Skin of body (tissue), 3 donors: ENCODE measurements at places on chromosomes 5 and 9. TPM values are rescaled to one million over a fixed set of nuclear protein-coding genes. Genes with fewer than 3 reads are reported as not detected.

- no peak for DNase-seq
Observed at GRCh38 chr5:67515020-67515689, 318.6 kb upstream of the CD180 start.

GRCh38 chr5:56664025-56664424 lies 151.3 kb upstream of the MAP3K1 start:
- no peak for DNase-seq

GRCh38 chr5:16245249-16245648 lies 65.7 kb upstream of the MARCHF11 start:
- no peak for DNase-seq

- no peak for DNase-seq
Observed at GRCh38 chr9:89008055-89008743, 16.9 kb downstream of the S1PR3 start.

Gene IRX4
- total RNA-seq: 6.0 TPM

DNA sequence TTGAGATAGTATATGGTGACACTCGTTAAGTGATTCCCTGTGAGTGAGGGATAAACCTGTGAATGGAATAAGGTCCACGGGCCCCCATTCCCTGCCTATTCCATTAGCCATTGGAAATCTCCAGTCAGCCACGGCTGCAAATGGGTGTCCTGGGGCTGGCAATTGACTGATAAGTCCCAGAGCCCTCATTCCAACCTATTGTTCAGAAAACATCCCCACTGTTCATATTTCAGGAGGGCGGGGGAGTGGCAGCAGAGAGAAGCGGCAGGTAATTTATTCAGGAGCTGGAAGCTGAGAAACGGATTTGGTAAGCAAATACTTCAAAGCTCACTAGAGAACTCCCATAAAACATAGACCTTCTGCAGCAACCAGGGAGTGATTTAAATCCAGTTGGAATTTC lies 42.0 kb downstream of the TMEM174 start:
- no peak for DNase-seq

DNA sequence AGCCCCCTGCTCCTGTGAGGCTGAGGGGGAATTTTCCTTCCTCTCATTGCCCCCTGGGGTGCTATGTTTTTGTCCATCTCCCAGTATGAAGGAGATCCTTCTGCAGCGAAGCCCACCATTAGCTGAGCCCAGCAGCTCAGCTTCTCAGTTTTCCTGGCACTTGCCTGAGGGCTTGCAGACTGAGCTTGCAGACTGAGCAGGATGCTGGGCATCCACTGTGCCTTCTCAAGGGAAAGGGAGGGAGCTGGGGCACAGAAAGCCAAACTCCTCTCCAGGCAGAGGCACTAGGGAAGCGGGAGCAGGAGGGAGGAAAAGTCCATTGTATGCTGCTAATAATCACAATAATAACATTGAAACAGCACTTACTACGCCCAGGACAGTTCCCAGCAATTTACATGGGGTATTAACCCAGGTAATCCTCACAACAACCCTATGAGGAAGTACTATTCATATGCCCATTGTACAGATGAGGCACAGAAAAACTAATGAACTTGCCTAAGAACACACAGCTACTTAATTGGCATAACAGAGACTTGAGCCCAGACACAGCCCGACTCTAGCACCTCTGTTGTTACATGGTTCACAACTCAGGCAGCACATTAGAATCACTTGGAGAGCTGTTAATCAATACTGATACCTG lies 86.9 kb upstream of the SSBP2 start:
- DNase-seq: no peak

DNA sequence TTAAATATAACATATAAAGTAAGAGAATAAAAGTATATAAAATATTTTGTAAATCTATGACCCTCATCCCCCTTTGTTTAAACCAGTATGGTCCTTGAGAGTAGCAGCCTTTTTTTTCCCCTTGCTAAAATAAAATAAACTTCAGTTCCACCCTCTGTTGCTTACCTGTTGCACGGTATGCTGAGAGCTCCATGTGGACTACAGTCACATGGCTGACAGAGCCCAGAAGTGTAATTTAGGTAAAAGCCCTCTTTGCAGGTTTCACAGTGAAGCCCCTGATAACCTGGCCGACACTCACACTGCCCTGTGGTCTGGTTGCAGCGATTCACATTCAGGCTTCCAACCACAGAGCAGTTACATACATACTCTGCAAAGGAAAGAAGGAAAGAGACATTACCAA lies 55.1 kb downstream of the MEGF9 start:
- DNase-seq: no peak

DNA sequence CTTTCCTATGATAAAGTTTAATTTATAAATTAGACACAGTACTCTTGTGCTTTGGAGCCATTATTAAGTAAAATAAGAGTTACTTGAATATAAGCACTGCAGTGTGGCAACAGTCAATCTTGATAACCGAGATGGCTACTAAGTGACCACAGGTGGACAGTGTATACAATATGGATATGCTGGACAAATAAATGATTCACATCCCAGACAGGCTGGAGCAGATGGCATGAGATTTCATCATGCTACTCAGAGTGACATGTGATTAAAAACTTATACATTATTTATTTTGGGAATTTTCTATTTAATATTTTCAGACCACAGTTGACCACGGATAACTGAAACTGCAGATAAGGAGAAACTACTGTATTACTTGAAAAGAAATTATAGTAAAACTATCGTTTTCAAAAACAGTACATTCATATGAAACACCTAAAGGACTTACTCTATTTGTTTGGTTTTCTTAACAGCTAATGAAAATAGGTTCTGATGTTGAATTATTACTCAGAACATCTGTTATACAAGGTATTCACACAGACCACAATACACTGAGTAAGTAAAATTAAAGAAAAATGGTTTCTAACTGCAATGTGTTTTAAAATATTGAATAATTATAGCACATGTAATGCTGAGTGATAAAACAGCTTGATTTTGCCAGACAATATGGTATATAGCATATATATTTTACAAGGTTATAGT lies 16.0 kb downstream of the LYRM7 start:
- no peak for DNase-seq

DNA sequence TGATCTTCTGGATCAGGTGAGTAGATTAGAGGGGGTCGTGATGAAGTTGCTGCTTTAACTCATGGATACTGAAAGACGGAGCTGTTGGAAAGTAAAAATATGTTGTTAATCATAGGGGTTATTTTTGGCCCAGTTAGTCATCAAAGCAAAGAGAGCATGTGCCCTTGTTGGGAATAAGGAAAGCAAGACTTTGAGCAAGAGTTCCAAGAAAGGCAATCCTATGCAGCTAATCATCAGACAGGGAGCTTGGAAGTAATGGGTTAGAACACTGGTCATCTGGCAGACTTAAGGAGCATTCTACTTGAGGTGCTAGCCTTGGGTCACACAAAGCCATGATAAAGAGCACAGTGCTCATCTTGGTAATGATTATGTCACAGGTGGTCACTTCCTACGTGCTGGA lies 18.3 kb downstream of the ASPN start:
- DNase-seq: no peak

- no peak for DNase-seq
Observed at GRCh38 chr9:37210737-37211523, 90.6 kb downstream of the ZCCHC7 start.

DNA sequence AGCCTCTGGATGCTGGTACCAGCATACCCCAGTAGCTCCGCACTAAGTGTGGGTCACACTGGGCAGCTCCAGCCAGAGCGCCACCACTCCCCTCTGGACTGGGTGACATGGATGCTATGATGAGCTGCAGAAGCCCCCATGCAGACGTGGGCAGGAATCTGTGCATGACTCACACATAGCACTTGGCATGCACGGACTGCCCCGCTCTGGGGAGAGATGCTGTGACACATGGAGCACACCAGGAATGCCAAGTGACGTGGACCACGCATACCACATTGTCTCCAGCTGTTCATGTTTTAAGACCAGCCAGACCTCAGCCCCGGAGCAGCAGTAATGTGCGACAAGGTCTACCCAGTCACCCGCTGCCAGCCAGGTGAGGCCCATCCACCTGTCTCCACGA lies 64.1 kb downstream of the SEMA4D start:
- DNase-seq: peak; percentile 37

Gene PCDH1
- total RNA-seq: 21.3 TPM

Gene GLDC
- 1.3 TPM for total RNA-seq

- DNase-seq: no peak
Observed at GRCh38 chr5:89080467-89081116, 197.6 kb upstream of the MEF2C start.

DNA sequence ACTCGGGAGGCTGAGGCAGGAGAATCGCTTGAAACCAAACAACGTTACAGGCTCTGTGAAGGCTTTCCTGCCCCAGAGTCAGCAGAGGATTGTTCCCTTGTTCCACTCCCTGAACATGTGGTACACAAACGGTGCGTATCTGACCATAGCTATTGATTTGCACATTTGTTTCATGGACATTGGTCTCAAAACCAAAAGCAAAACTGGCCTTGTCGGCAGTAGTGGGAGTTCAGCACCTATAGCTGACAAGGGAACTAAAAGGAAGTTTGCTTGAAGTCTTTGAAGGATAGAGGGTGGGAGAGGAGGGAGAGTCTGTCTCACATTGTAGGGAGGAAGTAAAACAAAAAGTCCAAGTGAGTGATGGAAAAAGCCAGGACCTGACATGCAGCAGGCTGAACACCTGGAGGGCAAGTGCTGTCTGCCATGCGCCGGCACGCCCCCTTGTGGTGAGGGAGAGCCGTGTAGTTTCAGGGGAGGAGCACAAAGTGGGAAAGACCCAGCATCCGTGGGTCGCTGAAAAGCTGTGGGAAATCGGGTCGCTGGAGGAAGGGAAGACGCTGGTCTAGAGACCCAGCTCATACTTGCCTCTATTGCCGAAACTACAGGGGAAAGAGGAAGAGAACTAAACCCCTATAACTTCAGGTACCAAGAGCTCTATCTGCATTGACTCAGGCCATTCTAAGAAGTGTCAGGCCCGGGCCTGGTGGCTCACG lies 58.0 kb downstream of the RAD23B start:
- DNase-seq: no peak

GRCh38 chr5:91146905-91147600 lies 236.1 kb downstream of the ARRDC3 start:
- DNase-seq: no peak

DNA sequence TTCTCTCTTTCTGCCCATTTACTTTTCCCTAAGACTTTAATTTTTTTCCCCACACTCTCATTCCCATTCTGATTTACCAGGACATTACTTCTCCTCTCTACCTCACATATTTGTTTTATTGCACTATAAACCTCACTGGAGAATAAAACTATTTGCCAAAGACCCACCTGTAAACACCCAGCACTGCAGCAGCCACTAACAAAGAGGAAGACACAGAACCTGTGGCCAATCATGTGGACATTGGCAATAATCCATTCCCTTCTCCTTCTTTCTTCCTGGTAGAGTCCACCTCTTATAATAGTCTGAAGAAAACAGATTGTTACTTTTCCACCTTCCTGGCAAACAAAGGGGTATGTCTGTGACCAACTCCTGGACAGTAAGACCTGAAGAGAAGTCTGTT lies 8.3 kb upstream of the THBS4 start:
- no peak for DNase-seq

DNA sequence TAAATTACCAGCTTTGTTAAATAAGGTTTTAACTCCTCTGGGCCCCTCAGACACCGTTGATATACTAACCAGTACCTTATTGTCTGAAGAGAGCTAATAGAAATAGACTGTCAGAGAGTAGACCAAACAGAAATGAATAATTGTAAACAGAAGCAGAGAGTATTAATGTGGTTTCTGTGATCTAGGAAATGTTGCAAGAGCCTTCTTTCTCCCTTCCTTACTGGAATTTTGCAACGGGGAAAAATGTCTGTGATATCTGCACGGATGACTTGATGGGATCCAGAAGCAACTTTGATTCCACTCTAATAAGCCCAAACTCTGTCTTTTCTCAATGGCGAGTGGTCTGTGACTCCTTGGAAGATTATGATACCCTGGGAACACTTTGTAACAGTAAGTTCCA lies 5.1 kb downstream of the TYRP1 start:
- no peak for DNase-seq

DNA sequence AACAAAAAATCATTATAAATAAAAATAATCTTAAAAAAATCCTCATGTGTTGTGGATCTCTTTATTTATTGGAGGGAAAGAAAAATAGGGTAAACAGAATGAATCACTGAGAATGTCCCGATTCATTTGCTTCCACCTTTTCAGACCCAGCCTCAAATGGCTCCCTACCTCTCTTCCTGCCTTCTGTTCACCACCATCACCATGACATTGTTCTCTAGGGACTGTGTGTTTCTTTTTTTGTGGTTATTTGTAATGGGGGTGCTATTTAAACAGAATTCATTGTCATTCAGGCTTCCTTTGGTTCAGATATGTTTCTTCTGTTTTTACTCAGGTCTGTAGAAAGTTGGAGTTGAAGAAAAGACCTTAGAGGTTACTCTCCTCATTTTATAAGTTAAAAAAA lies 198.2 kb downstream of the KIF4B start:
- DNase-seq: no peak

GRCh38 chr5:65742565-65743231 lies 20.7 kb downstream of the NLN start:
- peak; percentile 13 for DNase-seq

GRCh38 chr5:153678617-153679329 lies 188.3 kb downstream of the GRIA1 start:
- no peak for DNase-seq

DNA sequence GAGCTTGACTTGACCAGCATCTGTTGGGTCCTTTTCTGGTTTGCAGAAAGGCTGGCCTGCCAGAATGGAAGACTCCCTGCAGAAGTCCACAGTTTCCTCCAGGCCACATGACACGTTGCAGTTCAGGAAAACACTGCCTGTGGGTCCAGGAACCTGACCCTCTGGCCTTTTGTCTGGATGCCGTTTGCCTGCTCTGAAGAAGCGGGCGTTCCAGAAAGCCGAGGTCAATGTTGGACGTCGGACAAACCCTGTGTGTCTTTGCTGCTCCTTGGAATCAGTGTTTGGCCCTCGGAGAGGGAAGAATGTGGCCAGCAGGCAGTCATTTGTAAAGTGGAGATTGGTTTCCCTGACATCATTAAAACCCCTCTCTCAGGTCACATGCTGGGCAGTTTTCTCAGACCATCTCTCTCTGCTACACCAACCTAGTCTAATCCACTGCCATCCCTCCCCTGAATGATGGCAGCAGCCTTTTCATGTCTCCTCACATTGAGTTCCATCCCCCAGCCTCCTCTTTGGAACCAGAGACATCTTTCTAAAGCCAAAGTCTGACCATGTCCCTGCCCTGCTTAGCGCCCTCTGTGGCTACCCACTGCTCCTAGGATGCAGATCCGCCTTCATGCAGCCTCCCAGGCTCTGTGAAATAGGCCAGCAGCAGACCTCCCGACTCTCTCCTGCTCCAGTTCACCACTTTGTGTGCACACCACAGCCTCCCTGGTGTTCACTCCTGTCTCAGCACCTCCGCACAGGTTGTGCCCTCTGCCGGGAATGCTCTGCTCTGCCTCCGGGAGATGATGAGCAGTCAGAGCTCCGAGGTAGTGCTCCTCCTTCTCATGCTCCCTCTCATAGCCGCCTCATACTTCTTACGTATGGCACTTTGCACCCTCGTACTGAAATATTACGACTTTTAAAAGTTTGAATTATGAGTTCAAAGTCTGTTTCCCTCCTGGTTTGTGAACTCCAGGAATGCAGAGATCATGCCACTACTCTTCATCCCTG lies 75.6 kb downstream of the RALGPS1 start:
- no peak for DNase-seq
